ENCODE measurements at places on chromosomes 5 and 9.

GRCh38 chr5:135269931-135270421 is 129.1 kb downstream of the MACROH2A1 start:
- no peak for DNase-seq

DNA sequence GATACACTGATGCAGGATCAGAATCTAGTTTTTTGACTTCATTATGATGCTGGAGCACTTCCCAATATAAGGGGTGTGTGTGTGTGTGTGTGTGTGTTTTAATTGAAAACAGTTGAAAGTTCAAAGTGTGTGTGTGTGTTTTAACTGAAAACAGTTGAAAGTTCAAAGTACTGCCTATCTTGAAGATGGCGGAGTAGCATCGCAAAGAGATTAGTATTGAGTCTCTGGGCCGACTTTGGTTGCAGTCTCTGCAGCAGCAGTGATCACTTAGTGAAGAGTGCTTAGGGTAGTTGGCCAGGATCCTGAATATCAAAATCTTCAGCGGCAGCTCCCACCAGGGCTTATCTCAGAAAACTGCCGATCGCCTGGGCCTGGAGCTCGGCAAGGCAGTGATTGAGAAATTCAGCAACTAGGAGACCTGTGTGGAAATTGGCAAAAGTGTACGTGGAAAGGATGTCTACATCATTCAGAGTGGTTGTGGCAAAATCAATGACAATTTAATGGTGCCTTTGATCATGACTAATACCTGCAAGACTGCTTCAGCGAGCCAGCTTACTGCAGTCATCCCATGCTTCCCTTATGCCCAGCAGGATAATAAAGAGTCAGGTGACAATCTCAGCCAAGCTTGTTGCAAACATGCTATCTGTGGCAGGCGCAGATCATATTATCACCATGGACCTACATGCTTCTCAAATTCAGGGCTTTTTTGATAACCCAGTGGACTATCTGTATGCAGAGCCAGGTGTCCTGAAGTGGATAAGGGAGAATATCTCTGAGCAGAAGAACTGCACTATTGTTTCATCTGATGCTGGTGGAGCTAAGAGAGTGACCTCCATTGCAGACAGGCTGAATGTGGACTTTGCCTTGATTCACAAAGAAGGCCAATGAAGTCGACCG is 7.3 kb upstream of the SCAI start:
- DNase-seq, result no peak

DNA sequence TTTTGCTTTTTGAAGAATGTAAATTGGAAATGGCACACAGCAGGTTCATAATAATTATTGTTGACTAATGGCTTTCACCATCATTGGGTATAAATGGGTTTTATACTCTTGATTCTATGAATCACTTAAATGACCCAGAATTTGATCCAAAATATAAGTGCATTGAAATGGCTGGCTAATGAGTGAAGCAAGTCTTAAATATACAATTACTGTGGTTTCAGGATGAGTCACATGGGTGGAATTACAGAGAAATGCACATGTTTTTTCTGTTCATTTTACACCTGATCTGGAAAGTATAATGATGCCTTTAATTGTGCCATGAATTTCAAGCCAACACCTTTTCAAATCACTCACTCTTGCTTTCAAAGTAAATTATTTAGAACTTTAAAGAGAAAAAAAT is 380.8 kb upstream of the CD180 start:
- no peak for DNase-seq

DNA sequence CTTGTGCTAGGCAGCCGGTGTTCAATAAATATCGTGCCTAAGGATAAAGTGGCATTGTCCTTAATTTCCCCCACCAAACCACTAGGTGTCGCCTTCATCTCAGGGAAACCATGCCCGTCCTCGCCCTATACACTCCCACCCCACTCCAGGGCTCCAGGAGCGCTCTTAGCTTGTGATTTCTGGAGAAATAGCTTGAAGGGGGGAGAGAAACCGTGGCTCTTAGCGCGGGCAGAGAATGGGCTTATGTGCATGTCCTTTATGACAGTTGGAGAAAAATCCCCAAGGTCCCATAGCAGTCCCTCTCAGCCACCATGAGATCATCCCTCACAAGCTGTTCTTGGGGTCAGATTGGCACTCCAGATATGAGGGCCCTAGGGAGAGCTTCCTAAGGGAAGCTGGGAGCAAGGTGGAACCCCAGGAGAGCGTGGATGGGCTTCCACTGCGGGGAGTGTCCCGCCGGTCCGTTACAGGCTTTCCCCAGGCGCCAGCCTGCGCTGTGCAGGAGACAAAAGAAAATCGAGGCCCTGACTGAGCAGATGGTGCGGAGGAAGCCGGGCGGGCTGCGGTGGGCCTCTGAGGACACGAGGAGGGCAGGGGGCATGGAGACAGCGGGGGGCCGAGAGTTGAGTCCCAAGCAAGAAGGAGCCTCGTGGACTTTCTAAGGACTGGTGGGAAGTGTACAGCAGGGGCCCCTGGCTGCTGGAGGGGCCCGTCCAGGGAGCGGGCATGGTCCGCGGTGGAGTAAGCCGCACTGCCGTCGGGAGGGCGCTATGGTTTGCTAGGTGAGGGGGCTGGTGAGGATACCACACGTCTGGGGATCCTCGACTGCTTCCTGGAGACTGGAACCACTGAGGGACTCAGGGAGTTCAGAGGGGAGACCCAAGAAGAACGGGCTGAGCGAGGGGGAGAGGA is 750 bp upstream of the NPR2 start:
- DNase-seq, result peak; percentile 87

GRCh38 chr9:105858006-105858690 is 163.8 kb downstream of the TMEM38B start:
- DNase-seq, result no peak

GRCh38 chr9:84436386-84437109 is 96.0 kb upstream of the SLC28A3 start:
- DNase-seq, result no peak

DNA sequence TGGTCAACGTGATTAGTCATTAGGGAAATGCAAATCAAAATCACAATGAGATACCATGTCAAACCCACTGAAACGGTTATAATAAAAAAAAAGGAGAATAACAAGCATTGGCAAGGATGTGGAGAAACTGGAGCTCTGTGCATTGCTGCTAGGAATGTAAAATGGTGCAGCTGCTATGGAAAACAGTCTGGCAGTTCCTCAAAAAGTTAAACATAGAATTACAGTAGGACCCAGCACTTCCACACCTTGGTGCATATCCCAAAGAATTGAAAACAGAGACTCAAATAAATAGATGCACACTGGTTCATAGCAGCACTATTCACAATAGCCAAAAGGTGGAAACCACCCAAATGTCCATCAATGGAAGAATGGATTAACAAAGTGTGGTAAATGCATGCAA is 201.5 kb upstream of the TUT7 start:
- no peak for DNase-seq

GRCh38 chr5:173075137-173075843 is 19.1 kb downstream of the CREBRF start:
- no peak for DNase-seq

DNA sequence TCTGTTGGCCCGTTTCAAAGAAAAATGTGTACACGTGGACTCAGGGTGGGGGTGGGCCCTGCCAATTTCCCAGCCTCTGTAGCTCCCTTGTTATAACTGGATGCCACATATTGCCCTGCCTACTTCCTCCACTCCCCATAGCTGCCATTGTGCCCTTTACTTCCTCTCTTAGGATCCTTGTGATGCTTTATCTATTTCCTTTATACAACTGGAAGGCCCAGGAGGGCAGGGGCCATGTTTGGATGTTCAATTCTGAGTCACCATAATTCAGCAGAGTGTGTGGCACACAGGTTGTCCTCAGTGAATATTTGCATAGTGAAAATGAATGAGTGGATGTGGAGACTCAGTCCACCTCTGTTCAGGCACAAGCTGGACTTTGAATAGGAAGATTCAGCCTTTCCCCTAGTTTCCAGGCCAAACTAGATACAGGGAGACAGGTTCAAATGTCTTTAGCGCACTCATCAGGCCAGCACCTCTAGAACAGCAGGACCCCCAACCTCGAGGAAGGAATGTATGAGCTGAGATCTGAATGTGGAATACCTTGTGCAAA is 10.6 kb upstream of the FEM1C start:
- DNase-seq, result no peak

DNA sequence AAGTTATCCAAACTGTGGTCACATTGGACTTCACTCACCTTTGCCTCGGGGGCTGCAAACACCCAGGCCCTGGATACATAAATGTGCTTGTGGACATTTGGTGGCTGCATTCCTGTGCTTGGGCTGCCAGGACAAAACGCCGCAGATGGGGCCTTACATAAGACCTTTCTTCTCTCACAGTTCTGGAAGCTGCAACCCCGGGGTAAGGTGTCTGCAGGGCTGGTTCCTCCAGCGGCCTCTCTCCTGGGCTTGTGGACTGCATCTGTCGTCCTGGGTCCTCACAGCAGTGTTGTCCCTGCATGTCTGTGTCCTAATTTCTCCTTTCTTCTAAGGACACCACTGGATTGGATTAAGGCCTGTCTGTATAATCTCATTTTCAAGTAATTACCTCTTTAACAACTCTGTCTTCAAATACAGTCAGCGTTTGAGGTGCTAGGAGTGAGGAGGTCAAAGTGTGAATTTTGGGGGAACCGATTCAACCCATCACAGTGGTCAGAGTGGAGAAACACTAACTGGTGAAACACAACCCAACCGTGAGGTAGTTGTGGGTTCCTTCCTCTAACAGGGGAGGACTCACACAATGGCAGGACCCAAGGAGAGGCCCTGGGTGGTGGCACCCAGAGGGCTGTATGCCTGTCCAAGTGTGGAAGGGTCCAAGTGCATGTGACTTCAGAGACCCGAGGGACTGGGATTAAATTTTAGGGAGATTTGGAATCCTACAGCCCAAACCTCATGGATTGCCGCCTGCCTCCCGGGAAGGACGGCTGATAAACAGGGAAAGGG is 415.6 kb downstream of the IRX2 start:
- DNase-seq, result no peak

DNA sequence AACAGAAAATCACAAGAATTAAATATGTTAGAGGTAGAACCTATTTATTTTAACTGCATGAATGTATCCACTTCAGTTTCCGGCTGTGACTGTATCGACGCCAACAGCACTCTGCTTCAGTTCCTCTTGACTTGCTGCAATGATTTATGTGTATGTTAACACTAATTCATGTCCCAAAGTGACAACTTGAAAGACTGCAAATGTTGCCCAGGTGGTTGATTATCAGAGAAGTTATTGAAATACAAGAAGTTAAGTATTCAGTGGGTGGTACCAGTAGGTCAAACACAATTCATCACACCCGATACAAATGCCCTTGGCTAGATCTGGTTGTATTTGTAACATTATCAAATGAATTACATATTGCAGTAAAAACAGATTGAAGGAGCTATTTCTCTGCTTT is 622.7 kb upstream of the CDH18 start:
- no peak for DNase-seq

DNA sequence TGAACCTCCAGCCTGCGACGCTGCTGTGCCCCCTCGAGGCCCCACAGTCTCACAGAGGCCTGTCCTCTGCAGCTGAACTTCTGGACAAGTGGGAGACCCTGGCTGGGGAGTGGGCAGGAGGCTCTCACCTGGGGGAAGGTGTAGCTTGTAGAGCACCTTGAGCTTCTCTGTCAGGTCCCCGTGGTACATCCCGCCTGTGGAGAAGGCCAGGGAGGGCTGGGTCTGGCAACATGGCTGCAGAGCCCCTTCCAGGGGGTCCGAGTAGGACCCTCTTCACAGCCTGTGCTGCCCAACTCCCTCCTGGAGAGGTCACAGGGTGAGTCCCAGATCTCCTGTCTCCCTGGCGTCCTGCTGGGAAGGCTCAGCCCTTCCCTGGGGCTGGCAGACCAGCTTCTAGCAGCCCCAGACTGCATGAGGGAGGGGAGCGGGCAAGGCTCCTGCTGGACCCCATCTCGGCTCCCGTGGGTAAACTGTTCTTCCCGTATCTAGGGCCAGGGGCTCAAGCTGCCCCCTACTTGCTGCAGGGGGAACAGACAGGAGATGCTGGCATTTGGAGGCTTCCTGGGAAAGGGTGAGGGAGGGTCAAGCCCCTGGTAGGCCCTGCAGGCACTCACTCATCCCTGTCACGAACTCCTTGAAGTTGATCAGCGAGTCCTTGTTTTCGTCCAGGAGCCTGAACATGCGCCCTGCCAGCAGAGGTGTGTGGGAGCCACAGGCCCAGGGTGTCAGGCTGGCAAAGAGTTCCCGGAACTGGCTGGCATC is 11.2 kb upstream of the MRNIP start:
- no peak for DNase-seq

DNA sequence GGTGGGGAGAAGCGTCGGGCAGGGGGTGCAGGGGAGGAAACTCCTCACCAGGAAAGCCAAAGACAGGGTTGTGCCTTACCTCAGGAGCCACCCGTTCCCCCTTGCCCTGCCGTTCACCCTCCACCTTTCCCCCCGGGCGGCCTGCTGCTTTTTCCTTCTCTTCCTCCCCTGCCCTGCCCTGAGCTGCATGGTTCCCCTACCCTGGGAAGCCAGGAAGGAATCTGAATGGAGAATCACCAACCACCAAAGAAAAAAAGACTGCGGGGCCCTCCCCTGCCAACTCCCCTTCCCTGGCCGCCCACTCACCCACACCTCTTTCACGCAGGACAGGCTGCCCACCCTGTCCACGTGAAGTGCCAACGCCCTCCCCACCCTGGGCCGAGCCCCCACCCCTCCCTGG is 820 bp upstream of the NFX1 start:
- DNase-seq, result no peak

- no peak for DNase-seq
Observed at GRCh38 chr9:114233491-114234185, 78.3 kb downstream of the COL27A1 start.

Data from left kidney (tissue), 8 donors.